ENCODE measurements at places on chromosomes 16 and 17.

- no peak for DNase-seq
Observed at GRCh38 chr16:15782573-15783365, 74.1 kb downstream of the MYH11 start.

DNA sequence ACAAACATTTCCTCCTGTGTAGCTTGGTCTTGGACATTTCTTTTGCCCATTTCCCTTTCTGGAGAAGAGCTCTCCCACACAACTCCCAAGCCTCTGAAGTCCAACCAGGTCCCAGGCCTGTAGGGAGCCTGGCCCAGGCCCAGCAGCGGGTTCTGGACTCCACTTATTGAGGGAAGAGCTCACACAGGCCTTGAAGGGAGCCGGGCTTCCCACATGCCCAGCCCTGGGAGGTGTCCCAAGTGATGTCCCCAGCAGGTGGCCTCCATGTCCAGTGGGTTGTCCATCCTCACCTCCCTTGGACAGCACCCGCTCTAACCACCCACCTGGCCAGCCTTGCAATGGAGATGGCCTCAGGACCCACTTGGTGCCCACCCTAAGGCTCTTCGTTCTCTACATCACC is 5.9 kb upstream of the EPX start:
- no peak for DNase-seq

DNA sequence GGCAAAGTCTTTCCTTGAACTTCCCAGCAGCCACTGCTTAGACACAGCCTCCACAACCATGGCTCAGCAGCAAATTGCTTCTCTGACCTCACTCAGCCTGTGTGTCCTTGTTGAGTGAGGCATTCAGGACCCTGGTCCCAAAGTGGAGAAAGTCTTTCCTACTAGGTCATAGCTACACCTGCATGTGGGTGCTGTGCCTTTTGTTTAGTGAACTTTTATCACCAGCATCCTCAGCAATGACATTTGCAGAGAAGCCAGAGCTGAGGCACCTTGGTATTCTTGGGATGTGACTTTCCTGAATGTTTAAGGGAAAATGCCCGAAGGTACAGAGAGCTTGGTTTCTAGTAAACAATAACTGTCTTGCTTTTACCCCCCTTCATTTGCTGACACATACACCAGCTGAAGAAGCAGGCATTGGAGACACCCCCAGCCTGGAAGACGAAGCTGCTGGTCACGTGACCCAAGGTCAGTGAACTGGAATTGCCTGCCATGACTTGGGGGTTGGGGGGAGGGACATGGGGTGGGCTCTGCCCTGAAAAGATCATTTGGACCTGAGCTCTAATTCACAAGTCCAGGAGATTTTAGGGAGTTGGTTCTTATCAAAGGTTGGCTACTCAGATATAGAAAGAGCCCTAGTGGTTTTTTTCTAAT is 20.9 kb upstream of the STH start:
- DNase-seq = no peak

GRCh38 chr16:84618581-84619460 is 943 bp upstream of the COTL1 start:
- no peak for DNase-seq

DNA sequence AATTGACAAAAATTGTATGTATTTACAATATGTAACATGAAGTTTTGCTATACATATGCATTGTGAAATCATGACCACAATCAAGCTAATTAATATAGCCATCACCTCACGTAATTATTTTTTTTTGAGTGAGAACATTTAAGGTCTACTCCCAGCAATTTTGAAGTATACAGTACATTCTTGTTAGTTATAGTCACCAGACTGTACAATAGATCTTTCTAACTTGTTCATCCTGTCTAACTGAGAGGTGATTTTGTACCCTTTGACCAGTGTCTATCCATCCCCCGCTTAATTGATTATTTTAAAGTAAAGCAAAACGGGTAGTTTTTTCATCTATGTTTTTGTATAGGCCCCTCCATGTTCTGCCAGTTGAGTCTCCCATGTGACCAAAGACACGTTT is 30.3 kb downstream of the NTN1 start:
- DNase-seq = no peak

- no peak for DNase-seq
Observed at GRCh38 chr16:12348733-12349704, 372.5 kb downstream of the SNX29 start.

GRCh38 chr16:89511374-89511773 is 3.2 kb downstream of the SPG7 start:
- DNase-seq = no peak

- DNase-seq = no peak
Observed at GRCh38 chr17:72518159-72518732, 397.4 kb downstream of the SOX9 start.

- no peak for DNase-seq
Observed at GRCh38 chr17:73521376-73521775, 122.9 kb downstream of the SDK2 start.

DNA sequence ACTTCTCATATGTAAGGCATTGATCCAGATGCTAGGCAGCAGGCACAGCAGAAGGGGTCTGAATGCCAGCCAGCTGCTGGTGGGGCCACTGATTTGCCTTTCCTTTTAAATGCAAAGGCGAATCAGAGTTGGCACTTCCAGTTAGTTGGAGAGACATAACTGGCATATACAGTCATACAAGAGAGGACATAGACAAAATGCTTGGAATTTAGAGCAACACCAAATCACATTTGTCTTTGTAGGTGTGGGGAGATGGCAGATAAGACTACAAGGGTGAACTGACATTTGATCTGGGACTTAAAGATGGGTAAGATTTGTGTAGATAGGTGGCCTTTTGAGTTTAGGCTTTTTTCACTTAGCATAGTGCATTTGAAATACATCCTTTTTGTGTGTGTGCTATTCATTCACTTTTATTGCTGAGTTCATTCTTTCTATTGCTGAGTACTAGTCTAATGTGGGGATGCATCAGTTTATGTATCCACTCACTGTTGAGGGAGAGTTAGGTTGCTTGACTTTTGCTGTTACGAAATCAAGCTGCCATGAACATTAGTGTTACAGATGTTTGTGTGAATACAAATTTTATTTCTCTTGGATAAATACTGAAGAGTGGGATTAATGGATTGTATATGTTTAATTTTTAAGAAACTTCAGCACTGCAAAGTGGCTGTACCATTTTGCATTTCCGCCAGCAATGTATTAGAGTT is 74.1 kb downstream of the SPECC1 start:
- DNase-seq = no peak

DNA sequence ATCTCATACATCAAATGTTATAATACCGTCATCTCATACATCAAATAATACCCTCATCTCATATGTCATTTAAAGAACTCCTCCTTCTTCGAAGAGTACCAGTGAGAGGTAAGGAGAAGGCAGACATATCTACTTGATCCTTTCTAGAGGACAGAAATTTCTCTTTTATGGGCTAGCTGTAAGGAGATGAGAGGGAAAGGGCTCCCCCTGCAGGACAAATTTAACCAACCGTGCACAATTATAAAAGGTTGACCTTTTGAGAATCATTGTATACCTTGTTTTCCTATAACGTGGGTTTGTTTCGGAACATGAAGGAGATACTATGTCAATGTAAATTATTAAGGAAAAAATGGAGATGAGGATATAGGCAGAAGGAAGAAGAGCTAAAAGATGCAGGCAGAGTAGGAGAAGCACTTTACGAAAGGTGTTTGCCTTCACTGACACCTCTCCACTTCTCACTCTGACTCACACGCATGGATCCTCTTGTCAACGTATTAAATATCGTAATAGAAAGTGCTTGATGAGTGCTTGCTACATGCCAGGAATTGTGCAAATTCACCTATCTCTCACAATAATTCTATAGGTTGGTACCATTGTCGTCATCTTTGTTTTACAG is 465.9 kb upstream of the ERCC4 start:
- no peak for DNase-seq

DNA sequence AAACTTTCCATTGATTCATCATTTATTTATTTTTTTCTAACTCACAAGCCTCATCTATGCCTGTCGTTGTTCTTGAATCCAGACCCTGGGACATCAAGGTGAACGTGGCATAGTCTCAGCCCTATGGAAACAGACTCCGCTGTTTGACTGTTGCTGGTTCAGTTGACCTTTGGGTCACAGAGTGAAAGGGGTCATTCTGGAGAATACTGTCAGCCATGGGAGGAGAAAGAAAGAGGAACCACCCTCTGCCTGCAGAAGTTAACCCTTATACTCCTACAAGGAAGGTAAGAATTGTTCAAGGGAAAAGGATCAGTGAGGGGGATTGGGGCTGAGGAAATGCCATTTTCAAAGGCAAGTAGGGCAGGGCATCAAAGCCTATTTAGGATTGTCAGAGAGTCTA is 387.6 kb upstream of the MAF start:
- no peak for DNase-seq

- DNase-seq = no peak
Observed at GRCh38 chr16:57824888-57825287, 22.6 kb upstream of the KIFC3 start.

- DNase-seq = no peak
Observed at GRCh38 chr16:31250782-31251384, 8.9 kb upstream of the ITGAM start.

- DNase-seq = no peak
Observed at GRCh38 chr17:56110463-56111135, 42.7 kb upstream of the ANKFN1 start.

DNA sequence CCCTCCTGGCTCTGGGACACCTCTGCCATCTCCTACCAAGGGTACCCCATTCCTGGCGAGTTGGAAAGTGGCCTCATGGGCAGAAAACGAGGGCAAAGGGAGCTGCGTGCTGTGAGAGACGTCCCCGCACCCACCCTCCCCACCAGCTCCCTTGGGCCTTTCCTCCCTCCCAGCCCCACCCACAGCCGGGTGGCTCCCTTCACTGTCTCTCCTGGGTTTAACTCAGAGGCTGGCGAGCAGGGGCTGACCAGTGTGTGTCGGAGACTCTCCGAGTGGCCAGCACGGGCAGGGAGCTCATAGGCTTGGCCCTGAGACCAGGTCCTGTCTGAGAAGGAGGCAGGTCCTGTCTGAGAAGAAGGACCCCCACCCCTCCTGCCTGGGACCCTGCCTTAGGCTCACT is 26.1 kb downstream of the METRNL start:
- DNase-seq = no peak

- DNase-seq = no peak
Observed at GRCh38 chr16:55392701-55393100, 68.7 kb downstream of the IRX6 start.

DNA sequence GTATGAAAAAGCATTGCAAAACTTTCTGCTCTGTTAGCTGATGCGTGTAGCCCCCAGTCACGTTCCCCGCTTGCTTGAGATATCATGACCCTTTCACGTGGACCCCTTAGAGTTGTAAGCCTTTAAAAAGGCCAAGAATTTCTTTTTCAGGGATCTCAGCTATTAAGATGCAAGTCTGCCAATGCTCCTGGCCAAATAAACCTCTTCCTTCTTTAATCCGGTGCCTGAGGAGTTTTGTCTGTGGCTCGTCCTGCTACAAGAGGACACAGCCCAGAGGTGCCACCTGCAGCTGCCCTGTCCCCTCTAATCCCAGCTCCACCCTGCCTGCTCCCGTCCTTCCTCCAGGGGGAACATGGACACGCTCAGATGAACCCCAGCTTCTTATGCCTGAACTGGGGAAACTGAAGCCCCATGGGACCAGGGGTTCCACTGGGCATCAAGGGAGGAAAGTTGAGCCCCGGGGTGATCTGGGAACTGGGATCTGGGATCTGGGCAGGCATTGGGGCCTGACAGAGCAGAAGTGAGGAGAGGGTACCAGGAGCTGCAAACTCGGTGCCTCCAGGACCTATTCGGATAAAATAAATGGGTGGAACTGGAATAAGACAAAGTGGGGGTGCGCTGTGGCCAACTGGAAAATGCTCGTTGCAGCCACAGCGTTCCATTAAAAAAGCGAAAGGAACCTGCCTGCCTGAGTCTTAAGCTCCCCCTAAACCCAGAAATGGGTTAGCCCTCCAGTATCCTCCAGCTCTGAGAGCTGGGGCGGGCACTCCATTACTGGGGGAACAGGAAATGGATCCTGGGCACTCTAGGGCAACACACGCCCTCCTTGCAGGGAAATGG is 19.7 kb downstream of the QPRT start:
- DNase-seq = no peak
